ENCODE measurements at places on chromosomes 3 and 15. TPM values are rescaled to one million over a fixed set of nuclear protein-coding genes. Genes with fewer than 3 reads are reported as not detected.

SH3GL3 gene
- not detected for total RNA-seq

PPM1L gene
- 2.7 TPM for total RNA-seq

CSTA gene
- not detected for total RNA-seq

PLCB2 gene
- total RNA-seq, result 44.6 TPM

DNA sequence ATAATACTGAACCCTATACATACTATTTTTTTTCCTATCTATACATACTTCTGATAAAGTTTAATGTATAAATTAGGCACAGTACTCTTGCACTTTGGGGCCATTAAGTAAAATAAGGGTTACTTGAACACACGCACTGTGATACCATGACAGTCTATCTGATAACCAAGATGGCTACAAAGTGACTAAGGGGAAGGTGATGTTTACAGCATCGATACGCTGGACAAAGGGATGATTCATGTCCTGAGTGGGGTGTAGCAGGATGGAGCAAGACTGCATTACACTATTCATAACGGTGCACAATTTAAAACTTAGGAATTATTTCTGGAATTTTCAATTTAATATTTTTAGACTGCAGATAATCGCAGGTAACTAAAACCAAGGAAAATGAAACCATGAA is 30.0 kb upstream of the SLC2A2 start:
- DNase-seq, result no peak

- no peak for DNase-seq
Observed at GRCh38 chr3:144424606-144425005, 453.0 kb downstream of the DIPK2A start.

GRCh38 chr3:129461461-129462146 is 21.6 kb downstream of the IFT122 start:
- no peak for DNase-seq

- DNase-seq, result no peak
Observed at GRCh38 chr3:155739154-155739553, 5.7 kb downstream of the PLCH1 start.
